ENCODE measurements at places on chromosomes 16 and 17.

GRCh38 chr17:82333279-82334171 is at the start of gene SECTM1:
Gene SECTM1, minus strand, starts transcription at chr17:82333766. Its CDS starts 6,526 bp downstream, at chr17:82327240.
- peak; percentile 87 for DNase-seq

DNA sequence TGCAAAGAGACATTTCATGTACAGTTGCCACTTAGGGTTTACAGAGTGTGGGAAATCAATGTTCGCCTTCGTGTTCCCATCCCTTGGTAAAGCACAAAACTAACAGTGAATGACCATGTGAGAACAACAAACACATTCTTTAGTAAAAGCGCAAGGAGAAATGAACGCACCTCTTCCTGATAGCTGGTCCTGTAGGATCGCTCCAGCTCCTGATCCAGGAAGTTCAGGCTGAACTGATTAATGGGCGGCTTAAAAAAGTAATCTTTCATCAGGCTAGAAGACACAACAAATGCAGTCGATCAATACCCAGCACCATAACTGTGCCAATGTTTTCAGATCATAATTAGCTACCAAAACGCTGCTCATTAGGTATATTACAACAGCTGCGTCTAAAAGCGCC is 108.3 kb upstream of the CREBBP start:
- DNase-seq, result no peak

- peak; percentile 95 for DNase-seq
Measured at GRCh38 chr16:70746040-70746707, 54.8 kb downstream of the VAC14 start.

DNA sequence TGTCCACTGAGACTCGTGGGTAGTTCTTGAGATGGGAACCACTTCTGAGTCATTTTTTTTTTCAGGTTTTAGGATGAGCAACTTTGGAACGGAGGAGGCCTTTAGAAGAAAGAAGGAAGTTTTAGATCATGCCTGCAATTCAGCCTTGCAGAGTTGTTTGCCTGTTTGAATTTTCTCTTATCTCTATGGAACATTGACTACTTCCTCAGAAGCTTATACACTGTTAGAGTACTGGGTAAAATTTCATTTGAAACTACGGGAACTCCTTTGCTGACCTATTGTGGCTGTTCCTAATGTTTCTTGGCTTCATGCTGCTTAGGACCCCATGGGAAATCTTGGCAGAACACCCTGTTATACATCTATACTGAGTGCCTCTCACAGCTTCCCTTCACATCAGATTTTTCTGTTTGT is 70.8 kb downstream of the MAP2K6 start:
- no peak for DNase-seq

GRCh38 chr16:86739808-86740207 is 161.5 kb downstream of the FOXL1 start:
- peak; percentile 51 for DNase-seq

- DNase-seq, result no peak
Measured at GRCh38 chr17:72518753-72519597, 398.2 kb downstream of the SOX9 start.

GRCh38 chr17:42780851-42781638 is 635 bp downstream of the WNK4 start:
- DNase-seq, result no peak

DNA sequence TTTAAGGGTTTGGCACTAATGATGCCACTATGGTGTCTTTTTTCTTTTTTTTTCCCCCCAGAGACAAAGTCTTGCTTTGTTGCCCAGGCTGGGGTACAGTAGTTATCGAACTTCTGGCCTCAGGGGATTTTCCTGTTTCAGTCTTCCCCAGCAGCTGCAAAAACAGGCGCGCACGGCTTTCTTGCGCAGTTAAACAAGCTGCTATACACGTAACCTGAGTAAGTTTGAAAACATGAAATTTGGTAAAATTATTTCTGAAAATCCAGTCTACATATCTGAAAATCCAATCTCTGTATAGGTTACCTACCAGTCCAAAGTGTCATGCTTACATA is 11.8 kb downstream of the TEX14 start:
- DNase-seq, result no peak

DNA sequence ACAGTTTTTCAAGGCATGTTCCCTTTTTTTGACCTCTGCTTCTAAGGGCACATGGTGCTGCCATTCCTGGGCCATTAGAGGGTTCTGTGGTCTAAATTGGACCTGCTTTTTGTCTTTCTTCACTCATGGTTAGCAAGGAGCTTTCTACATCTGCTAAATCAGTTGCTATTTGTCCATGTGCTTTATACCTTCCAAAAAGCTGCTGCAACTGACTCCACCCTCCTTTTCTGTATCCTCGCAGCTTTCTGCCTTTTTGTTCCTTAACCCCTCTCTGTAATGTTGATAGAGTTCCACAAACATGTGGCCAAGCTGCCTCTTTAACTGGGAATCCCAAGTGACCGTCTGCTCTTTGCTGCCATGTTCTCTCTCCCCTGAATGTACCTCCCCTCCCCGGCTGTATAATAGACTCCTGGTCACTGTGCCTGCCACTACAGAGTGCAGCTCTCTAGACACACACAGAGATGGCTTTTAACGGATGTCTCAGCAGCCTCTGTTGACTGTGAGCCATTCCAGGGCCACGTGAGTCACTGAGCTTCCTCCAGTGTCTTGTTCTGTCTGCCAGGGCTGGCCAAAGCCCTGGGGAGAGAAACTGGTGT is 57.4 kb upstream of the TEKT3 start:
- peak; percentile 58 for DNase-seq

- no peak for DNase-seq
Measured at GRCh38 chr16:88497561-88498462, 44.7 kb downstream of the ZFPM1 start.

- no peak for DNase-seq
Measured at GRCh38 chr16:86798247-86799041, 220.1 kb downstream of the FOXL1 start.

- DNase-seq, result no peak
Measured at GRCh38 chr16:27251541-27252205, 16.9 kb downstream of the NSMCE1 start.

DNA sequence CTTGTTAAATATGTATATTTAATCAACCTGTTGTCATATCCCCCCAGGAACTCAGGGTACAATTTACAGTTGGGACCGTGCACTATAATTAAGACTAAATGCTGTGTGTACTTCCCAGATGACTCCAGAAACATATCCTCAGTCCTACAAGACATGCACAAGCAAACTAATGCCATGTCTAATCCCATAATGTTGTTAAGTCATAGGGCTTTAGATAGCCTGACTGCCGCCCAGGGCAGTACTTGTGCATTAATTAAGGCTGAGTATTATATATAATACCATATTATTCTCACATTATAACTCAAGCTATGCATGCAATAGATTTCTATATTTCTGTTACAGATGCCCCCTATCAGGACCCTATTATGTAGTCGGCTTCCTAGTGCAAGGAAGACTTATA is 20.1 kb upstream of the CPHXL start:
- no peak for DNase-seq

GRCh38 chr16:4338125-4338582 is 13.0 kb downstream of the PAM16 start:
- DNase-seq, result no peak

DNA sequence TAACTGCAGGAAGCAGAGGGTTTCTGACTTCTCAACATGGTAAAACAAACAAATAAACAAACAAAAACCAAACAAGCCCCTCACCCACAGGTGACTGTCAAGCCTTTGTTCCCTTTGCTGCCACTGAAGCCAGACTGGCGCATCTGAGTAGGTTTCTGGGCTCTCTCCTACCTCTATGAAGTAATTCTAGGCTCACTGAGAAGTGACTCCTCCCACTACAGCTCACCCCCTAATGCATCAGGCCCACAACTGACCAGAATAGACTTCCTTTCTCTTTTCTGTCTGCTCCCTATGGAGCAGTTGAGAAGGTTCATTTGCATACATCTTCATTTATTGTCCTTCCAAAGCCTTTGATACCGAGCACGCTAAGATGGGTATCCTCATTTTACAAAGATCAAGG is 77.0 kb upstream of the CCL2 start:
- no peak for DNase-seq

DNA sequence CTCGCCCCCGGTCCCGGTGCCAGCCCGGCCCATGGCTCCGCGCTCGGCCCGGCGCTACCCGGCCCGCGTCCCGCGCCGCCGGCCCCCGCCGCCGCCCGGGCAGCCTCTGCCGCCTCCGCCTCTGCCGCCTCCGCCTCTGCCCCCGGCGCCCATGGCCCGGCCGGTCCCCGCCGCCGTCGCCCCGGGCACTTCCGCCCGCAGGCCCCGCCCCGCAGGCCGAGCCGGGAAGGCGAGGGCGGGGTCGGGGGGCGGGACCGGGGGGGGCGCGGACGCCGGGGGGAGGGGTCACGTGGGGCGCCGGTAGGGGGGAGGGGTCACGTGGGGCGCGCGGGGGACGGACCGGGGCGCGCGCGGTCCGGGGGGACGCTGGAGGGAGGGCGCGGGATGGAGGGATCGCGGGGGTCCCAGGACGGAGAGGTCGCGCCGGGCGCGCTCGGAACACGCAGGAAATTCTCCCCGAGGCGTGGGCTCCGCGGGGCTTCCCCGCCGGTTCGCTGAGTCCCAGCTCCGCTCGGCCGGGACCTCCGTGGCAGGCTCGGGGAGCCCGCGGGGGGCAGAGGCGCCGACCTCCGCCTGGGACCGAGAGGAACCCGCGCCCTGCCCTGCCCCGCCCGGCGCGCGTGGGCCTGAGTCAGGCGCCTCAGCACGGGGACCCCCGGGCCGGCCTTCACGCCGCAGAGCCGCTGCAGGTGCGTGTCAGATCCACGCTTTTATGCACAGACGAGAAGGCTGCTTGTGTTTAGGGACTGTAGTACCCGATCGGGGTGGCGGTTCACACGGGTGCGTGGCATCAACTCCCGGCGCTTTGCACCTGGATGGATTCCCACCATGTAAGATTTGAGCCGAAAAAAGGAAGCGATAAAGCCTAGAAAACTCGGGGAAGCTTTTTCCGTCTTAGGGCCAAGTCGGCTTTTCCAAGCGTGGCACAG is at the start of gene PGAP6:
Gene PGAP6 (minus strand): TSS at position 190 of the 929 bp plus-strand sequence. CDS start 157 bp downstream, at position 33.
- peak; percentile 63 for DNase-seq

GRCh38 chr16:53910990-53911389 is 207.0 kb downstream of the FTO start:
- no peak for DNase-seq

DNA sequence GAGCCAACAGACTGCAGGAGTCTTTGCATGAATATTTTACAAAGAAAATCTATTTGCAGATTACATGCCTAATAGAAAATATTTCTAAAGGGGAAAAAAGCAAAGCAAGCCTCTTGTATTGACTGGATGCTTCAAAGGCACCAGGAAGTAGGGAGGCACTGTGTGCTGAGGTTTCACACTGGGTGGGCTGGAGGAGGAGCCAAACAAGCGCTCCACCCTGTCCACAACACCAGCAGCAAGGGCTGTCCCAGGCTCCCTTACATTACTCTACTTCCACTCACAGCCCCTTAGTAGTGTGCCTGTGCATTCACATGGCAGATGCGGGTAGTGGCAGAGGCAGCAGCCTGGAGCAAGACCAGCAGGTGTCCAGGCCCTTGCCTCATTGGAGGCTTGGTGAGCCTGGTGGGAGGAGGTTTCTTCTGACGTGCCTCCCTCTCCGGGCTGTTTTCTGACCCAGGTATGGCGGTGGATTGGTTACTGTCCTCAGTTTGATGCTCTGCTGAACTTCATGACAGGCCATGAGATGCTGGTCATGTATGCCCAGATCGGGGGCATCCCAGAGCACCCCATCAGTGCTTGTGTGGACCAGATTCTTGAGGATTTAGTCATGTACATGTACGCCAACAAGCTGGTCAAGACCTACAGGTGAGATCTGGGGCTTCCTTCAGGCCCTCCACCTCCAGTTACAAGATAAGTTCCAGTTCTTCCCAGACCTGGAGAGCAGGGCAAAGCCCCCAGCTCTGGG is 7.0 kb upstream of the CCNF start:
- no peak for DNase-seq

- DNase-seq, result no peak
Measured at GRCh38 chr16:17635183-17635582, 164.4 kb upstream of the XYLT1 start.

GRCh38 chr16:1870365-1871082 is 1.4 kb downstream of the MEIOB start:
- peak; percentile 25 for DNase-seq

DNA sequence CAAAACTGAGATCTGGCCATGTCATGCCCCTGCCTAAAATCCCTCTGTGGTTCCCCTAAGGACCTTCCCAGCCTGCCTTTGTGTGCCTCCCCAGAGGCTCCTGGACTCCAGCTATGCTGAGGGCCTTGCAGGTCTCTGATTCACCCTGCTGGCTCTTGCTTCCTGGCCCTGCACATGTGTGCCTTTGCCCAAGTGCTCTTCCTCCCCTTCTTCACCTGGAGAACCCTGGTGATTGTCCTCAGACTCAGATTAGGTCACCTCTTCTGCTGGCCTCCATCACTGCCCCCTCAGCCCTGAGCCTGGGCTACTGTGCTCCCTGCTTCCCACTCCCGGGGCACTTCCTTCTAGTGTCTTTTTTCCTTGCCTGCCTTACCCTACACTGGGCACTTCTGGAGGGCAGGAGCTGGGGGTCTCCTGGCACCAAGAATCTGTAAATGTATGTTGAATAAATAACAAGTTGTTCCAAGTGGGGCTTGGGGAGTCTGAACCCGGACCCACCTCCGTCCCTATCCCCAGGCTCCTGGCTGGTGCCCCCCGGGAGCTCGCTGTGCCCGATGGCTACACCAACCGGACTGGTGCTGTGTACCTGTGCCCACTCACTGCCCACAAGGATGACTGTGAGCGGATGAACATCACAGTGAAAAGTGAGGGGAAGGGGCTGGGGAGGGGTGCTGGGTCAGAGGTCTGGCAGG is 7.8 kb downstream of the ITGA3 start:
- no peak for DNase-seq

DNA sequence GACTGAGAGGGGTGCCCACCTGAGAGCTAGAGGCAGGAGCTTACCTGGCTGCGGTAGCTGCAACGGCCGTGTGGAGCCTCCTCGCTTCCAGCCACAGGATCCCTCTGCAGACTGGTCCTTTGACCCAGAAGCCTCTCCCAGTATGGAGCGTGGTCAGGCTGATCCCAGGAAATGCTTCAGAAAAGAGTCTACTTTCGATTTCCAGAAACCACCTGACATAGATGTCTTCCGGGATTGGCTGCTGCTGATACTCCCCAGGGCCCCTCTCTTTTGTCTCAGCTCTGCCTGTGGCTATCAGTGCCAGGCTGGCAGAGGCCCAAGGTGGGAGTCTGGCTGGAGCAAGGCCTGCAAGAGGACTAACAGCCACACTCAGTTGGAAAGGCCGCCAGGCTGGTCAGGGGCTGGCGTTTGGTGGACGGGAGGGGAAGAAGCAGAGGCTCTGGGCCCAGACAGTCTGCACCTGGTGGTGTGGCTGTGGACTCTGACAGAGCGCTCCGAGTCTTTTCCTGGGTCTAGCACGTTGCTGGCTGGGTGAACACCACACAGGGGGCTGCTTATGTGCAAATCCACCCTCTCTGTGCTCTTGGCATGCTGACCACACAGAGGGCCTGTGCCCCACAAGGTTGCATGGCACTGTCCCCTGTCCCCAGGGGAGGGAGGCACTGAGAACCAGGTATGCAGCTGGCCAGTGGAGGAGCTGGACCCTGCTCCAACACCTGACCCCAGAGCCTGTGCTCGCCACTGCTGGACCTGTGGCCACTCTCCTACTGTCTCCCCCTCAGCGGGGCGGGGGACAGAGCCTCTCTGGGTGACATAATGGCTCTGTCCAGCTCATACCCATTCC is at the start of gene LGALS3BP:
Gene LGALS3BP (minus strand): TSS at position 144 of the 844 bp plus-strand sequence. CDS start 2,732 bp downstream, outside the sequence.
- DNase-seq, result peak; percentile 81

All from aorta (tissue), 5 donors.